GM23338 (cell line): ENCODE measurements at places on chromosomes 2 and 18.
A peak's percentile ranks its signal among the peaks of the same experiment; 100 is the strongest.

- no peak for DNase-seq
These were observed 19.4 kb downstream of the SEPTIN10 start for GRCh38 chr2:109594246-109594885.

DNA sequence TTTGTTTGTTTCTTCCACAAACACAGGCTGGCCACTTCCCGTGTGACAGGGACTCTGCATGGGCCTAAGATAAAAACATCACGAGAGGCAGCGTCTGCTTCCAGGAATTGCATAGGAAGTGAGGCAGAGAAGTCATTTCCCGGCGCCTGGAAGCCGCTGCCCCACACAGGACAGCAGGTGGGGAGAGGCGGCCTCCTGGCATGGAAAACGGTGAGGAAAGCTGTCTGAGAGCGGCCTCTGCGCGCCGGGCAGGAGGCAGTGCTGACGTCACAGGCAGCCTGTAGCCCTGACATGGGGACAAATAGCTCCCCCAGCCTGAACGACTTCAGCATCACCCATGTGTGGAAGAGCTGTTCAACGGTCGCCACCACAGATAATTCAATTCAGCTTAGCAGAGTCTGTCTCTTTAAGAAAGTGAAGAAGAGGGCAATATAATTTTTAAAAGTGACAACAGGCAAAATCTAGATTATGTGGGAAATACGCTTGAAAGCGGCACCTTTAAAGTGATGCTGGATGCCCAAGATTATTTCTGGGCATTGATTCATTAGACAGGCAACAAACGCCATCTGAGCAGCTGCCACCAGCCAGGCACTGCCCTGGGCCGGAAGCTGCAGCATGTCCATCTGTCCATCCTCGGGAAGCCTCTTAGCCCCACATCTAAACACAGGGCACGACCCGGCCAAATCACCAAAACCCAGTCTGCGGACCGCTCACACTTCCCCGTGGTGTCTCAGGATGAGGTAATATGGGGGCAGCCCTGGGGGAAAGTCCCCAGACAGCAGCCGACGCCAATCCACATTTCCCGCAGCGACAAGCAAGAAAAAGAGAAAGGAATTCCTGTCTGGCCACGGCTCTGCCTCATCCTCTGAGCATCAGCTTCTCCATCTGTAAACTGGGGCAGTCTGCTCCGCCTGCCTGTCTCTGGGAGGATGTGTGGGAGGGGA, 138.9 kb downstream of the PXDN start:
- DNase-seq = peak; percentile 86

DNA sequence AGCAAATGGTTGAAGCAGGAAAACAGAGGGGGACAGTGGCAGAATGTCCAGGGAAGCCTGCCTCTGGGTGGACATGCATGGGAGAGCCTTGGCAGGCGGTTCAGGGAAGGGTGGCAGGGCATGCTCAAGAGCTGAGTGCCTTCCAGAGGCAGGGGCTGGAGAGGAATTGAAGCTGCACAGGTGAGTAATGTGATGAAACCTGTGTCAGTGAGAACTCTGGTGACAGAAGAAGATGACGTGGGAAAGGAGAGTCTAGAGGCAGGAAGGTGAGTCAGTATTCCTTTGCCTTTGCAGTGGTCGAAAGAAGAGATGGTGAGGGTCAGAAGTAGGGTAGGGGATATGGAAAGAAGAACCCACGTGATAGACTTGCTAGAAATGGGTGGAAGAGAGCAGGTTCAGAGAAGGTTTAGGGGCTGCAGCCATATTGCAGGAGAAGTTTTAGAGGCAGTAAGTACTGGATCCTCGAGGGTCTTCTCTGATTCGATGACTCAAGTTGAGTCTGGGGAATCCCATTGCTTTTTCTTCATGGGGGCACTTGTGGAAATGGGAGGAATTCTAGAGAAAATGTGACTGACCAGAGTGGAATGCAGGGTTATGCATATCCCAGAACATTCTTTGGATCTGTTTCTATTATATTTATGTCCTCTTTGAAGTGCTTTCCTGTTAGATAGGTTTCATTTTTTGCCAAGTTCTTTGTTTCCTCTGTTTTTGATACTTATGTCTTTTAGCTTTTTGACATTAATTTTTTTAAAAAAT, 37.4 kb downstream of the TMEM87B start:
- DNase-seq = peak; percentile 3

GRCh38 chr18:68588169-68588568, 126.7 kb downstream of the TMX3 start:
- peak; percentile 36 for DNase-seq

GRCh38 chr18:12076424-12077140, 17.1 kb upstream of the ANKRD62 start:
- peak; percentile 73 for DNase-seq

- no peak for DNase-seq
These were observed 68.4 kb downstream of the SLC16A14 start for GRCh38 chr2:230000118-230000841.

- no peak for DNase-seq
These were observed 145.2 kb downstream of the BCL11A start for GRCh38 chr2:60408207-60408606.

DNA sequence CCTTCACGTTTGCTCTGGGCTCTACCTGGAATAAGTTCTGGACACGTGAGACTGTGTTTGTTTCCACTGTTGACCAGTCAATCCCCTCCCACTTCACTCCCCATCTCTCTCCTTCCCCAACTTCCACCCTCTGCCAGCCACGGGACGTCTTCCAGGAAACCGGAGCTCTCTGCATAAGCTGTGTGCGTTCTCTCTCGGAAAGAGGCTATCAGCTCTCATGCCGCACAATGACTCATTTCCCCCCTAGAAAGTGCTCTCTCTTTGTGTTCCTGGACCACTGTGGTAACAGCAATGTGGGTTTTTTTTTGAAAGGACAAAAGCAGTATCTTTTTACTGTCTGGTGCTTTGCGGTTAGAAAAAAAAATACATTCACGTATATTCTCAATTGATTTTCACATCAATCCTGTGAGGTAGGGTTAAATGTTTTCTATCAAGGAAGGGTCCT, 10.2 kb downstream of the PROKR1 start:
- no peak for DNase-seq

- DNase-seq = no peak
These were observed 80.0 kb downstream of the MAP4K3 start for GRCh38 chr2:39356922-39357639.

DNA sequence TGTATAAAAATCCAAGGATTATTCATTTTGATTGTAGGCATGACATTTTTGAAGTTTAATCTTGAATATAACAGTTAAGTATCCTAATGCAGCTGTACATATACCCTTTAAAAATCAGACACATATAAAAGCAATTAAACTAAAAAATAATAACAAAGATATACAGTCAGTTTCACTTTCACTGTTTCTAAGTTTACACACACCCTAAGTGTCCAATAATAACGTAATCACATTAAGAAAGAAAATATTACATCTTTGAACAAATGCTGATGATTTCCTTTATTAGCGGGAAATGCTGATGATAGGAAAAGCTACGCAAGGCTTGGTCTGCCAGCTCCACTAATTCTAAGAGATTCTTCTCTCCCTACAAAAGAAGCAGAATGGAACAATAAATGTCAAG, 38.8 kb downstream of the RTTN start:
- DNase-seq = no peak

- no peak for DNase-seq
These were observed 11.2 kb upstream of the SH3RF3 start for GRCh38 chr2:109117780-109118179.

- DNase-seq = no peak
These were observed 3.6 kb downstream of the FAM124B start for GRCh38 chr2:224398289-224398688.

GRCh38 chr2:73292906-73293533, 328 bp downstream of the EGR4 start:
- peak; percentile 48 for DNase-seq

DNA sequence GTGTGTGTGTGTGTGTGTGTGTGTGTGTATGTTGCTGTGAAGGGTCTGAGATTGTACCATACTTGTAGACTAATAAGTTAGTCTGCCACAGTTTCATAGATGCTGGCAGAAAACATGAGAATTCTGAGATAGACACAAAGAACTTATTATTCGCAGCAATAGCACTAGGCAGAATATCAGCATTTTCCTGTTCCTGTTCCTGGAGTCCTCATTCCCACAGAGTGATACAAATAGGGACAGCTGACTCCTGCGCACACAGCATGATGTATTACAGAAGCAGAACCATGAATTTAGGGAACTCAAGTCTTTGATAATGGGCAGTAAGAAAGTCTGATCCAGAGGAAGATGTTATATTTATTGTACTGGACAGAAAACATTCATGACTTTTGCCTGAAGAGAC, 1466.3 kb downstream of the DPP10 start:
- no peak for DNase-seq

GRCh38 chr2:201820383-201821007, 14.2 kb downstream of the CDK15 start:
- DNase-seq = no peak

DNA sequence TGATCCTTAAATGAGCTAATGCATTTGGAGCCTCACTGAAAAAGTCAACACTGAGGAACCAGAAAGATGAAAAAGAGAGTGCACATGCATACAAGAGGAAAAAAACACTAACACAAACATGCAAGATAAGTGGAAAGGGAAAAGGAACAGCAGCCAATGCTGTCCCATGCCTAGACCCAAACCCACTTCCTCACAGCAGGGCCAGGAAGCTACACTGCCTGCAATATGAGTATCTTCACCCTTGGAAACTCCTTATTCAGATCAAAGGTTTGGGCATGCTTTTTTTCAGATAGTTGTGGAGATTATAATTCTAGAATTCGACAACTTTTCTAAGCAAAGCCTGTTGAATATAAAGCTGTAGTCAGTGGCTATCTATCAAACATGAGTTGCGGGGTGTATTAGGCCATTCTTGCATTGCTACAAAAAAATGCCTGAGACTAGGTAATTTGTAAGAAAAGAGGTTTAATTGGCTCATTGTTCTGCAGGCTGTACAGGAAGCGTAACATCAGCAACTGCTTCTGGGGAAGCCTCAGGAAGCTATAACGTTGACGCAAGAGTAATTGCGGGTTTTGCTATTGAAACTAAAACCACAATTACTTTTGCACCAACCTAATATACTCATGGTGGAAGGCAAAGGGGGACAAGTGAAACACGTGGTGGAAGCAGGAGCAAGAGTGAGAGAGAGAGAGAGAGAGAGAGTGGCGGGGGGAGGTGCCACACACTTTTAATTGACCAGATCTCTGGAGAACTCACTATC, 138.2 kb downstream of the MBD2 start:
- DNase-seq = no peak

GRCh38 chr18:64620971-64621560, 472.2 kb upstream of the LINC00305 start:
- DNase-seq = no peak

GRCh38 chr2:145723872-145724271, 1204.0 kb upstream of the ZEB2 start:
- DNase-seq = no peak

DNA sequence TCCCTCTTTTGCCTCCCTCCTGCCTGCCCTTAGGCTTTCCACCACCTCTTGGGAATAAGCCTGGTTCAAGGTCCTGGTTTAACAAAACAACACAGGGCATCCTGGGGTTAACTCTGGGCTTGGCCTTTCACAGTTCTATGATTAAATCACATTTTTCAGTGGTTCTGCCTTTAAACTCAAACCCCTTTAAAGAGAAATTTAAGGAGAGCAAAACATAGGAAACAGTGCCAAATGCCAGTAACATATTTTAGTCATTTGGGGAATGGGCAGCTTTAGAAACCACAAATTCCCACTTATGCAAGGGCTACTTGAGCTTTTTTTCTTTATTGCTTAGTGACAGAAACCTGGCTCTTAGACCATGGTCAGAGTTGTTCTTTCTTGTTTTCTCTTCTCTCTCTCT, 112.2 kb upstream of the FZD5 start:
- DNase-seq = no peak

- no peak for DNase-seq
These were observed 720 bp downstream of the KRTCAP3 start for GRCh38 chr2:27442920-27443282.

DNA sequence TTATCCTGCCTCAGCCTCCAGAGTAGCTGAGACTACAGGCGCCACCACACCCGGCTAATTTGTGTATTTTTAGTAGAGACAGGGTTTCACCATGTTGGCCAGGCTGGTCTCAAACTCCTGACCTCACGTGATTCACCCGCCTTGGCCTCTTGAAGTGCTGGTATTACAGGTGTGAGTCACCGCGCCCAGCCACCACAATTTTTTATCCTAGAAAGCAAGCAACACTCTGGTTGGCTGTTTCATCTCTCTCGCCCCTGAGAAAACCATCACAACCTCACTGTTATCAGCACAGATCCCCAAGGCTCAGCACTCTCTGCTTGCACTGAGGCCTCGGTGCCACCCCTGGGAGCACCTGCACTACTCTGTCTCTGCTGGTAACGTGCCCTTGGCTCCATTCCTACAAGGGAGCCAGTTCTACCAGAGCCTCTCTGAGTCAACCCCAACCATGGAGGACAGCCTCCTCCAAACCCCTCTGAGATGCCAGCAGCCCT, 134.8 kb upstream of the AGAP1 start:
- no peak for DNase-seq
